ENCODE measurements at places on chromosomes 3 and 15.

DNA sequence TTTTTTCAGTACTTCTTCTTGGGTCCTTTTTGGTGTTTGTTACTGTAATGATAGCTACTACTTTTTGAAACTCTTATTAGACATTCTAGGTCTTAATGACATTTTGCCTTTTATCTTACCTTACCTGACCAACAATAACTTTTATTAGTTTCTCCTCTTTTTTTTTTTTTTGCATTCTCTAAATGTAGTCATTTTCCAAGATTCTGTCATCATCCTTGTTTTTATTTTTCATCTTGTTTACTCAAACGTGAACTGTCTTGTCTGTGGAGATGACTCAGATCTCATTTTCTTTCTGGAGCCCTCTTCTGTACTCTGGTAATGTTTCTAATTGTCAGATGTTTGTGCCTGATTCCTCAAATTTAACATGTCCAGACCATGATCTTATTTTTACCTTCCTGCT lies 2.9 kb downstream of the ABHD5 start:
- DNase-seq, result no peak

- no peak for DNase-seq
These were observed 12.7 kb downstream of the OXTR start for GRCh38 chr3:8756671-8757070.

GRCh38 chr15:99213187-99213811 lies 36.1 kb downstream of the TTC23 start:
- peak; percentile 38 for DNase-seq

DNA sequence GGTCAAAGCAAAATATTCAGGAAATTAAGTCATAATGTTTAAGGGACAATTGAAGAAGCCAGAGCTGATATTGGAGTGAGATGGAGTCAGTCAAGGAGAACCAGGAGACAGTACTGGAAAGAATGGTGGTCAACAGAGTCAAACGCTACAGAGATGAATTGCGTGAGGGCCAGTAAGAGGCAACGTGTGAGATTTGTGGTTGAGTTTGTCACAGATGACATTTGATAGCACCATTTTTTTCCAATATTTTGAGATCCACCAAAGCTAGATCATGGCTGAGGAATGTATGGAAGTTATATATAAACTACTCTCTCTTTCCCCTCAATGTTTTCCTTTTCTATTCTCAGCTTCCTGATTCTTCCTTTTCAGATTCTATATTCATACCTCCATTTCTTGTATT lies 375.1 kb upstream of the ROBO2 start:
- DNase-seq, result no peak

DNA sequence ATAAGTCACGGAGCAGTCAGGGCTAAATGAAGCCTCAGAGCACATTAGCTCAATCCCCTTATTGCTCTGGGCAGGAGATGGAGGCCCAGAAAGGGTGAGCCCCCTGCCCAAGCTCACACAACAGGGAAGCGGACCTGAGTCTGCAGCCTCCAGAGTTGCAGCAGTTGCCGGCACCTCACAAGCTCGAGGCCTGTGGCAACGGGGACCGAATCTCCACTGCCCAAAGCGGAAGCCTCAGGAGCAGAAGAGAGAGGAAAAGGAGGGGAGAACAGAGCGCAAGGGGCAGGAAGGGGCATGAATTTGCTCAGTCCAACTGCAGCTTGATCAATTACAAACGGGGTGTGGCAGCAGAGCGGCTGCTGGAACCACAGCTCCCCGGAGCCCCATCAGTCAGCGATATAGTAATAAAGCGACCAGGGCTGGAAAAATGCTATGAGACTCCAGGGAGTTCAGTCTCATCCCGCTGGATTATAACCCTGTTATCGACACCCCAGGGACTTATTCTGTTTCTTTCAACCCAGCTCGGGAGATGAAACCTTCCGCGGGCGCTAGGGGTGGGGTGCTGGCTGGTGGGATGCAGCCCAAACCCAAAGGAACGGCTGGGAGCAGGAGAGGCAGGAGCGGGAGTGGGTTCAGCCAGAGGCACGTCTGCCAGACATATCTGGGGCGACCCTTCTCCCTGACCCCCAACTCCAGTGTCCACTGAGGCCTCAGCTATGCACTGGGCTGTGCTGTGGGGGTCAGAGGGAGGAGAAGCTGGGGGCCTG lies 219.7 kb upstream of the LINGO1 start:
- DNase-seq, result no peak

Measured in stimulated activated naive CD4-positive, alpha-beta T cell treated with Interleukin-2 at 50 U/mL for 16 hours (primary cell).